Eye (tissue), 1 donor: ENCODE measurements at places on chromosomes 6 and 20.
A peak's percentile ranks its signal among the peaks of the same experiment; 100 is the strongest.

GRCh38 chr6:15483060-15483459 lies 179.8 kb downstream of the DTNBP1 start:
- no peak for DNase-seq

GRCh38 chr6:20463396-20463795 lies 61.7 kb downstream of the E2F3 start:
- no peak for DNase-seq

- no peak for DNase-seq
Measured at GRCh38 chr20:38095017-38095686, 61.6 kb downstream of the RPRD1B start.

DNA sequence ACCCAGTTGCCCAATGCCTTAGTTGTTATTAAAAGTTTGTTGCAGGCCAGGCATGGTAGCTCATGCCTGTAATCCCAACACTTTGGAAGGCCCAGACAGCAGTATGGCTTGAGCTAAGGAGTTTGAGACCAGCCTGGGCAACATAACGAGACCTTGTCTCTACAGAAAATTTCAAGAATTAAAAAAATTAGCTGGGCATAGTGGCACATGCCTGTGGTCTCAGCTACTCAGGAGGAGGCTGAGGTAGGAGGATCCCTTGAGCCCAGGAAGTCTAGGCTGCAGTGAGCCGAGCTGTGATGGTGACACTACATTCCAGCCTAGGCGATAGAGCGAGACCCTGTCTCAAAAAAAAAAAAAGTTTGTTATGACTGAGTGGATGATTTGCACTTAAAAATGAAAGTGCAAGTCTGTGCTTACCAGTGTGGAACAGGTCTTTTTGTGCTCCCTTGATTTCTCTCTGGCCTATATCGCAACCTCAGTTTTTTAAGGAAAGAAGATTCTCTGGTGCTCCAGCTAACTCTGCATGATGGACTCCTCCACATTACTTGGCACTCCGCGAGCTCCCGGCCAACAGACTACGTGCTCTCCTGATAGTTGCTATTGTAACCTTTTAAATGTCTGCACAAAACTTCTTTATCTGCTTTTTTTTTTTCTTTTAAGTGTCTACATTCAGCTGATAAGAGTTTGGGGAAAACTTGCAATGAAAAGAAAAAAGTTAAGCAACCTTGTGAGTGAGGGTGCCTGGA lies 22.1 kb downstream of the ZKSCAN3 start:
- DNase-seq: no peak

- DNase-seq: no peak
Measured at GRCh38 chr20:49901588-49901987, 13.7 kb downstream of the SPATA2 start.

DNA sequence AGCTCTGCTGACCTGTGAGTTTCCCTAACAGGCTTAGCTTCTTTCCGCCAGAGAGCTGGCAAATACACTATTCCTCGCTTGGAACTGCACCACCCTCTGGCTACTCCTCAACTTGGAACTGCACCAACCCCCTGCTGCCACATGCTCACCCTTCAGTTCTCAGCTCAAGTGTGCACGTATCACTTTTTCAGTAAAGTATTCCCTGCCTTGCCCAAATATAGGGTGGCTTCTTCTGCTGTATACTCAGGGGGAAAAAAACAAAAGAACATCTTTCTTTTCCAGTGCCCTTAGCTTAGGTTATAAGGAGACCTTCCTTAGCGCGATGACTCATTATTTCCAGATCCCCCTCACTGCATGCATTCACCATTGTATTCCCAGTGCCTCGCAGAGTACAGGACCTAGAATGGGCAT lies 21.2 kb downstream of the GNAS-AS1 start:
- DNase-seq: no peak

DNA sequence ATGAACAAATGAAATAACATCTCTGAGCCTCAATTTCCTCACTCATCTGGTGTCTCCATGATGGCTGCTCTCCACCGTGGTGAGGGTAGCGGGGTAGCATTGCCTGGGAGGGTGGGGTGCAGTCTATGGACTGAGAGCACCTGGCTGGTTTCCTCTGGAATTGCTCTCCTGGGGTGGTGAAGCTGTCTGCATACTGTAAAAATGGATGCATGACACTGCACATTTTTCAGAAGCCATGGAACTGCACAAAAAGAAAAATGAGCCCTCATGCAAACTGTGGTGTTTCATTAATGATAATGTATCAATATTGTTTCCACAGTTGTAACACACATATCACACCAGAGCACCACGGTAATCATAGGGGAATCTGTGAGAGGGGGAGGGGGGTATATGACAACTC lies 12.1 kb upstream of the ITPR3 start:
- DNase-seq: no peak

GRCh38 chr20:39855056-39855455 lies 834.0 kb downstream of the MAFB start:
- no peak for DNase-seq

- peak; percentile 92 for DNase-seq
Measured at GRCh38 chr6:39361657-39362486, 39.4 kb upstream of the KCNK16 start.

GRCh38 chr6:155100087-155100486 lies 105.0 kb downstream of the TIAM2 start:
- DNase-seq: peak; percentile 71

DNA sequence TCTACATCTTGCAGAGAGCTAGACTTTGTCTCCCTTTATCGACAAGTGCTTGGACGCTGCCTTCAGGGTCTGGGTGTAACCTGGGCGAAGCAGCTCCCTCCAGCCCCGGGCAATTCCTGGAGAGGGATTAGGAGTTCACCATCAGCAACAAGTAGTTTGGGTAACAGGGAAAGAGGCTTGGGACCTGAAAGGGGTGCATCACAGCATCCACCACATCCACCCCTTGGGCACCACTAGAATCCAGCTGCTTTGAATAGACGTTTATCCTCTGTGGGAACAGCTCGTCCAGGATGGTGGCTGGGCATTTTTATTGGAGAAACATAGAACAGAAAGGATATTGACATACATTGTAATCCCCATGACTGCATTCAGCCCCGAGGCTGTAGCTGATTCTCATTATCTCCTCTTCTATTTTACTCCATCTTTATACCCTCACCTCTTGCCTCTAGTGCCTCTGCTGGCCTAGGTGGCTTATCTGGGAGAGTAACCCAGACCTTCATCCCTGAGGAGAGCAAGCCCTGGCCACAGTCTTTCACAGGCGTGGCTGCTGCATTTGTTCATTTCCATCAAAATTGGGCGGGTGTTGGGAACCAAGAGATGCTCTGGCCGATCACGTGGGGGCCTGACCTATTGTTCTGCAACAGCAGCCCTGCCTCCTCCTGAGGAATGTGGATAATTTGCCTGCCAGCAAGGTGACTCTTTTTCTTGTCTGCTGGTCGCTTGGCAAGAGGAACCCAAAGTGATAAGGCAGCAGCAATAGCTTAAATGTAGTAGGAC lies 109.2 kb upstream of the RALGAPA2 start:
- no peak for DNase-seq

DNA sequence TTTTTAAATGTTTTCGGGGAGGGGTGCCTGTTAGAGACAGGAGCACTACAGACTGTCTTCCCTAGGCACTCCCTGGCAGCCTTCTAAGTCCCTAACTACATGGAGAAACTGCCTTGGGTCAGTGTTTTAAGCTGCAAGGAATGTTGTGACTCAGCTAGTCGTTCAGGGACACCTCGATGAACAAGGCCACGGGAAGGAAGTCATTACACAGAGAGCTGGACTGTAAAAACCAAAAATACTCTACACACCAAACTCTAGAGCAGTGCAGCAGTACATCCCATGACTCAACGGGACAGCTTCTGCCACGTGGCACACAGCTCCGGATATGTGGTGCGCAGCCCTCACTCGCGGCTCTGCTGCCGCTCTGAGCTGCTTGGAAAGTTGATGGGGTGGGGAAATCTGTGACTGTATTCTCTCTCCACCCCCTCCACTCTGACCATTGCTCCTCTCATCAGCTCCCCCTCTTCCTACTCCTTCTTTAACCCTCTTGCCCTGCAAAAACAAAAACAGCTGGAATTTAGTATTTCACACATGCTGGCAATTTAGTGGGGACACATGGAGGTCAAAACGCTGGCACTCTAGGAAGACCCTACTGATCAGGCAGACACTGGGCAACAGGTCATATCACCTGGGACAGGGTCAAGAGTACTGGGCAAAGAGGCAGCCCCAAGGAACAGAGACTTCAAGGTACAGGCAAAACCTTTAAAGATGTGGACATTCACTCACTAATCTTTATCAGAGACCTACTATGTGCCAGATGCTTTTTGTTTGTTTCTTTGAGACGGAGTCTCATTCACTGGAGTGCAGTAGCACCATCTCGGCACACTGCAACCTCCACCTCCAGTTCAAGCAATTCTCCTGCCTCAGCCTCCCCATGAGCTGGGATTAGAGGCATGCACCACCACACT lies 10.9 kb upstream of the LPIN3 start:
- peak; percentile 59 for DNase-seq

- DNase-seq: no peak
Measured at GRCh38 chr6:159089909-159090308, 45.1 kb upstream of the TAGAP start.

DNA sequence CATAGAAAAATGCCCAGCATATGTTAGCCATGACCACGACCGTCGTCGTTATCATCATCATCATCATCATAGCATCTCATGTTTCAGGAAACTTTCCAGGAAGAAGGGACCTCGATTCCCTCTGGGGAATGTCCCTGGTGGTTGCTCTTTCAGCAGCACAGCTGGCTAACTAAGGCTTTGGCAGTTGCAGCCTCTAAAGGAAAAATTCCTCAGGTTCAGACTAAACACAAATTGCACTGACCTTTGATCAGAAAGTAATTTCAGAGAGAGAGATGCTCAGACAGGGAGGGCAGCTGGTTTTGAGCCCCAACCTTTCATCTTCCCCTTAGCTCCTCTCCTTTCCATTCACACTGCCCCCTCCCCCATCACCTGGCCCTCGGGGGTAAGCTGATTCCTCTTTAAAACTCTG lies 5.6 kb upstream of the CFB start:
- no peak for DNase-seq

- no peak for DNase-seq
Measured at GRCh38 chr6:125750692-125751333, 1.4 kb downstream of the HEY2 start.

- DNase-seq: no peak
Measured at GRCh38 chr6:111417946-111418345, 65.1 kb downstream of the REV3L start.

GRCh38 chr6:132669690-132670291 lies 10.8 kb upstream of the TAAR1 start:
- peak; percentile 53 for DNase-seq

DNA sequence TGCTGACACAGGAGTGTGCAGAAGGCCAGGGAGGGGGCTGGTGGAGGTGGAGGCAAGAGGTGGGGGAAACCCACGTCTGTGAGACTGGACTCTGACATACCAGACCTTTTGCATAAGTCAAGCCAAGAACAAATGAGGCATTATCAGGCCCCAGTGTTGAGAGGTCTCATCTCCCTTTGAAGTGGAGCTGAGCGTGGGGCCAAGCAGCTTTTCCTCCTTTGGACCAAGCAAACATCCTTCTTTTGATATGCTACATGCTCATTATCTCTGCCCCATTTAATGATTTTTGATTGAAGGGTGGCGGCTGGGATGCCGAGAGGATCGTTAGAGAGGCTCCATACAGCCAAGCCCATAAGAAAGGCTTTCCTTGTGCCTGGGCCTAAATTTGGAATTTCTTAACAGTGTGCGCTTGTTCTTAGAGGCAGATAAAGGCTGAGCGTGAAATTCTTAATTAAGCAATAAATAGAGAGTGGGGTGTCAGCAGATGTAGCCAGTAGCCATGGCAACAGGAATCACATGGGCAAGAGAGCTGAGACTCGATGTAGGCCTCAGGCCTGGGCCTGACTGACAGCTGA lies 244.5 kb downstream of the PKHD1 start:
- DNase-seq: no peak

- no peak for DNase-seq
Measured at GRCh38 chr20:24842918-24843715, 106.0 kb upstream of the CST7 start.

GRCh38 chr20:36929290-36929689 lies 22.2 kb downstream of the SAMHD1 start:
- no peak for DNase-seq

- DNase-seq: no peak
Measured at GRCh38 chr20:19746396-19746795, 11.7 kb upstream of the RIN2 start.

GRCh38 chr6:25883991-25884390 lies 9.9 kb upstream of the SLC17A3 start:
- DNase-seq: no peak

- no peak for DNase-seq
Measured at GRCh38 chr20:19975436-19975799, 41.7 kb upstream of the NAA20 start.

DNA sequence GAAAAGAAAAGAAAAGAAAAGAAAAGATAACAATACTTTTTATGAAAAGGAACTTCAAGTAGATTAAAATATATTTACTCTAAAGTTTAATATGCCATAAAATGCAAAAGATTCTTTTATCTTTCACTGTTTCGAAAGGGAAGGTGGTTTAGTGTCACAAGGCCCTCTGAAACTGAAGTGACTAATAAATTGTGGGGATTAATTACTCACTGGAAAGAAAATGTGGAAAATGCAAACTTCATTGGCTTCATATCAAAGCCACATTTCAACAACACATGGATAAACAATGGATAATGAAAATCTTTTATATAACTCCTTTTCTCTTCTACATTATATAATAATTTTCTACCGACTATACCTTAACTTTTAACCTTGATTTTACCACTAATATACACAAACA lies 320.5 kb upstream of the RSPO3 start:
- no peak for DNase-seq

- DNase-seq: no peak
Measured at GRCh38 chr6:40936818-40937251, 102.2 kb downstream of the UNC5CL start.

DNA sequence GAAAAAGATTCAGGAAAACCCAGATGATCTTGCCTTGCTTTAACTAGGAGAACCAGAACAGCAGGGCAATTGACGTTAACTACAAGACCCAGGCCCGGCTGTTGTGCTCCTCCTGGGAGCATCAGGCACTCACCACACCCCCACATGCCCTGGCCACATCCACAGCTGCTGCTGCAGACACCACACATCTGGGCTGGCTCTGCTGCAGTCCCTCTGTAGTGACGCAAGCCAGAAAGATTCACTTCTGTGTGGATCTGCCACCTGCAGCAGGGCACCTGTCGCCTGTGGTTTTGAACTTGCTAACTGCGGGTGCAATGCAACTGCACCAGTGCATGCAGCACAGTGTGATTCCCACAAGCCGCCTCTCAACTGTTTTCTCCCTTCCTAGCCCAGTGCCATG lies 228.8 kb downstream of the SYNDIG1 start:
- no peak for DNase-seq

GRCh38 chr6:27872642-27873020 lies 39.6 kb downstream of the OR2B2 start:
- no peak for DNase-seq
